ENCODE measurements at places on chromosomes 3 and 15. TPM values are rescaled to one million over a fixed set of nuclear protein-coding genes. Genes with fewer than 3 reads are reported as not detected.

- H3K27ac ChIP-seq, result no peak overlapping the region
- H3K27me3 ChIP-seq, result no peaks in the 10 kb centered on the region
- no peak for DNase-seq
- H3K4me3 ChIP-seq, result no peak overlapping the region
Observed at GRCh38 chr3:57919987-57920386, 88.2 kb upstream of the FLNB start.

The FGF12 gene
- polyA plus RNA-seq, result 3.0 TPM

DNA sequence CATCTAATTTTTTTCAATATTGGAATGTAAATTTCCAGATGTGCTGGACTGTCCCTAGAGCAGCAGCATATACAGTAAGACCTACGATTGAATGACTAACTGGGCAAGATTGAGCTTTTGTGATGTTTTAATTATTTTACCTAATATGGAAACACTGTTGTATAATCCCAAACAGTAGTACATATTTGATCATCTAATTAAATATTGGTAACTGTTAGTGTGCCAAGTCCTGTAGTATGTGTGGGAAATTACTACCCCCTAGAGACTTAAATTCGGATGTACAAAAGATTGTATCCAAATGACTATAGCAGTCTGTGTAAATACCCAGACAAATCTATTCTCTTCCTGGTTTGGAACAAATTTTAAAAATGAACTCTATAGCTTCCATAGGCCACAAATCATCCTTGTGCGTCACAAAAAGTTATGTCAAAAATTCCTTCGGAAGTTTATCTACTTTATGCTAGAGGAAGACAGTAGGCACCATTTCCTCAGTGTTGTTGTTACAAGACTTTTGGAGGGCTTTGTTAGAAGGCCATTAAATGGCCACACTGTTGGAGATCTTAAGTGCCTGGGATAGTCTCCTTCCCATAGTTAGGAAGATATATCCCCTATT lies 41.6 kb downstream of the NKIRAS1 start:
- DNase-seq, result no peak
- peaks cover 3% of the 10 kb centered on the region for H3K36me3 ChIP-seq
- H3K4me3 ChIP-seq, result no peak overlapping the region
- H3K27me3 ChIP-seq, result no peaks in the 10 kb centered on the region
- no peak overlapping the region for H3K27ac ChIP-seq
- no peaks in the 10 kb centered on the region for H3K4me1 ChIP-seq

The SLC26A6 gene
- 97.1 TPM for polyA plus RNA-seq

- H3K27ac ChIP-seq, result no peak overlapping the region
- no peaks in the 10 kb centered on the region for H3K27me3 ChIP-seq
- DNase-seq, result no peak
Observed at GRCh38 chr3:149388001-149388440, 10.6 kb upstream of the TM4SF1 start.

- no peaks in the 10 kb centered on the region for H3K36me3 ChIP-seq
- H3K27me3 ChIP-seq, result no peaks in the 10 kb centered on the region
- no peaks in the 10 kb centered on the region for H3K4me1 ChIP-seq
- DNase-seq, result no peak
- no peak overlapping the region for H3K4me3 ChIP-seq
Observed at GRCh38 chr3:59856934-59857460, 807.2 kb upstream of the CFAP20DC start.

The TRPM1 gene
- 0.05 TPM for polyA plus RNA-seq

GRCh38 chr3:13571831-13572750 lies 23.2 kb downstream of the FBLN2 start:
- DNase-seq, result no peak
- no peaks in the 10 kb centered on the region for H3K27me3 ChIP-seq
- no peaks in the 10 kb centered on the region for H3K36me3 ChIP-seq
- H3K4me1 ChIP-seq, result no peaks in the 10 kb centered on the region
- no peak overlapping the region for H3K27ac ChIP-seq

The MFGE8 gene
- 2,643 TPM for polyA plus RNA-seq

- no peak overlapping the region for H3K27ac ChIP-seq
- H3K4me1 ChIP-seq, result no peaks in the 10 kb centered on the region
- H3K27me3 ChIP-seq, result no peaks in the 10 kb centered on the region
- no peak overlapping the region for H3K4me3 ChIP-seq
Observed at GRCh38 chr3:10524270-10524669, 18.9 kb upstream of the ATP2B2 start.

DNA sequence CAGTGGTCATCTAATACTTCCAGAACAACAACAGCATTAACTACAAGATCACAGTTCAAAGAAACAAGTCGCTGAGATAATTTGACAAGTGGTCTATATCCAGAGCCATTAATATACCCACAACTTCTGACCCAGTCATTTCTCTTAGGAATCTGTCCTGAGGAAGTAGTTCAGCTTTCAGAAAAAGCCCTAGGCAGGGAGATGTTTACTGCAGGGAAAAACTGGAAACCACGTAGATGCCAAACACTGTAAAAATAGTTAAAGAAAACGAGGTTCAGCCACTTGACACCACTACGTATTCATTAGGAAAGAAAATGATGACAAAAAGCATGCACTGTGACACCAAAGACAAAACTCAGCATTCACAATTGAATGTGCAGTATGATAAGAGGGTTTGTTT lies 22.3 kb upstream of the CDCP1 start:
- H3K4me1 ChIP-seq, result peaks cover 3% of the 10 kb centered on the region
- H3K27ac ChIP-seq, result no peak overlapping the region
- no peaks in the 10 kb centered on the region for H3K36me3 ChIP-seq
- no peak overlapping the region for H3K4me3 ChIP-seq
- DNase-seq, result no peak
- no peaks in the 10 kb centered on the region for H3K27me3 ChIP-seq

The LTK gene
- polyA plus RNA-seq, result 0.06 TPM

- H3K36me3 ChIP-seq, result no peaks in the 10 kb centered on the region
- no peaks in the 10 kb centered on the region for H3K4me1 ChIP-seq
- DNase-seq, result no peak
- H3K4me3 ChIP-seq, result no peak overlapping the region
- no peak overlapping the region for H3K27ac ChIP-seq
- no peaks in the 10 kb centered on the region for H3K27me3 ChIP-seq
Observed at GRCh38 chr3:177924261-177924660, 612.0 kb upstream of the KCNMB2 start.

- DNase-seq, result no peak
- no peak overlapping the region for H3K27ac ChIP-seq
- H3K4me1 ChIP-seq, result no peaks in the 10 kb centered on the region
- H3K36me3 ChIP-seq, result no peaks in the 10 kb centered on the region
Observed at GRCh38 chr3:175295248-175296130, 436.4 kb downstream of the NAALADL2 start.

DNA sequence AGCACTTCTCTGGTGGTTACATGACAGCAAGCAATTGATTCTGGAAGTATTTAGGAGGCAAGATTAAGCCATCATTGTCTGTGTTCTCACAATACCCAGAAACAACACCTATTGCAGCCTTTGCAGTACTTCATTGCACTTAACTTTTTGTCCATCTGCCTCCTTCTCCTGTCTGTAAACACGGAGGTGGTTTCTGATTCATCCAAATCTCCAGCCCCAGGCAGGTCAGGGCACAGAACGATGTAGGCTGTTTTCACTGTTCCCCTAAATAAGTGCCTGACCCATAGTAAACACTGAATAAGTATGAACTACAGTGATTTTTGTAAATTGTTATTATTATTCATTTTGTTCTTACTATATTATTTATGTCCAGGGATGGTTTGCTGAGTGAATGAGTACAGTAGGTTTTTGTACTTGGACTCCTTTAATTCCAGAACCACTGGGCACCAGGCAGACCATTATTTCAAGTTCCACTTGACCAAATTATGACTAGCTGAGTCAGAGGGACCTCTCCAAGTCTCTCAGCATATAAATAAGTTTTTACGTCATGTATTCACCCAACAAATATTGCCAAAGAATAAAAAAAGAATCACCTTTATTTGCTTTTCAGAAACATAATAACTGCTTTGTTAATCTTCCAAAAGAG lies 283.3 kb upstream of the TRIM42 start:
- H3K4me3 ChIP-seq, result no peak overlapping the region
- H3K27ac ChIP-seq, result no peak overlapping the region
- no peaks in the 10 kb centered on the region for H3K27me3 ChIP-seq
- H3K36me3 ChIP-seq, result no peaks in the 10 kb centered on the region
- no peaks in the 10 kb centered on the region for H3K4me1 ChIP-seq

GRCh38 chr3:110687138-110687537 lies 384.5 kb upstream of the NECTIN3 start:
- DNase-seq, result no peak
- no peak overlapping the region for H3K27ac ChIP-seq
- H3K4me1 ChIP-seq, result peaks cover 16% of the 10 kb centered on the region
- no peak overlapping the region for H3K4me3 ChIP-seq
- no peaks in the 10 kb centered on the region for H3K27me3 ChIP-seq
- no peaks in the 10 kb centered on the region for H3K36me3 ChIP-seq

The HMCES gene
- polyA plus RNA-seq, result 27.6 TPM

The SLC12A1 gene
- polyA plus RNA-seq, result 0.16 TPM

DNA sequence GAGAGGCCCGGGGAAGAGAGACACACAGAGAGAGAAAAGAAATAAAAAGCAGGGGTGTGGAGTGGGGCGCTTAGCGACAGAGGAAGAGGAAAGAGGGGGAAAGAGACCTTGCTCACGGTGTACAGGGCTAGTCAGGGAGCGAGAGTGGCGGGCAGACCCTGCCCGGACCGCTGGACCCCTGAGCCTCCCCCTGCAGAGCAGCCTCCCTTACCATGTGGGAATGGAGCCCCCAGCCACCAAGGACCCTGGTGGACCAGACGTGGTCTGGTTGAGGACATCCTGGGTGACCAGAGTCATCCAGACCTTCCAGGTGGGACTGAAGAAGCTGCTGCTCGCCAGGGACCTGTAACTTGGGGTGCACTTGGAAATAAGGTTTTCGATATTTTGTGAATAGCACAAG lies 129.6 kb downstream of the CHSY1 start:
- no peak overlapping the region for H3K4me3 ChIP-seq
- H3K4me1 ChIP-seq, result peaks cover 16% of the 10 kb centered on the region
- no peaks in the 10 kb centered on the region for H3K27me3 ChIP-seq
- H3K36me3 ChIP-seq, result no peaks in the 10 kb centered on the region
- DNase-seq, result no peak

DNA sequence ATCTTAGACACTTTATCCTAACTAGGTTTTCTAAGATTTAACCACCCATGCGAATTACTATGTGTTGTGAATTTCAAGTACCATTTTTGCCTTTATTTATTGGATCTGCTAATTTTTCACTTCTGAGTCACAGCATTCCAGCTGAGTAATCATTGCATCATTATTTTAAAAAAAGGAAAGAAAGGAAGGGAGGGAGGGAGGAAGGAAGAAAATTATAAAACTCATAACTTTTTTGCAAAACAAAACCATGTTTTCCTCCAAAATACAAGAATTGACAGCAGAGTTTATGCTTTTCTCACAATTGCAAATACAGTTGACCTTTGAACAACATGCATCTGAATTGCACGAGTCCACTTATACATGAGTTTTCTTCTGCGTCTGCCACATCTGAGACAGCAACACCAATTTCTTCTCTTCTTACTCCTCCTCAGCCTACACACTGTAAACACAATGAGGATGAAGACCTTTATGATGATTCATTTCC lies 651.4 kb upstream of the NECTIN3 start:
- no peaks in the 10 kb centered on the region for H3K27me3 ChIP-seq
- H3K4me1 ChIP-seq, result no peaks in the 10 kb centered on the region
- H3K36me3 ChIP-seq, result no peaks in the 10 kb centered on the region
- H3K4me3 ChIP-seq, result no peak overlapping the region
- DNase-seq, result no peak
- H3K27ac ChIP-seq, result no peak overlapping the region

The COX17 gene
- polyA plus RNA-seq, result 38.1 TPM

GRCh38 chr3:16109929-16110328 lies 64.6 kb upstream of the GALNT15 start:
- no peaks in the 10 kb centered on the region for H3K4me1 ChIP-seq
- no peak overlapping the region for H3K4me3 ChIP-seq
- no peak for DNase-seq
- H3K27ac ChIP-seq, result no peak overlapping the region

The SNX4 gene
- polyA plus RNA-seq, result 7.2 TPM

DNA sequence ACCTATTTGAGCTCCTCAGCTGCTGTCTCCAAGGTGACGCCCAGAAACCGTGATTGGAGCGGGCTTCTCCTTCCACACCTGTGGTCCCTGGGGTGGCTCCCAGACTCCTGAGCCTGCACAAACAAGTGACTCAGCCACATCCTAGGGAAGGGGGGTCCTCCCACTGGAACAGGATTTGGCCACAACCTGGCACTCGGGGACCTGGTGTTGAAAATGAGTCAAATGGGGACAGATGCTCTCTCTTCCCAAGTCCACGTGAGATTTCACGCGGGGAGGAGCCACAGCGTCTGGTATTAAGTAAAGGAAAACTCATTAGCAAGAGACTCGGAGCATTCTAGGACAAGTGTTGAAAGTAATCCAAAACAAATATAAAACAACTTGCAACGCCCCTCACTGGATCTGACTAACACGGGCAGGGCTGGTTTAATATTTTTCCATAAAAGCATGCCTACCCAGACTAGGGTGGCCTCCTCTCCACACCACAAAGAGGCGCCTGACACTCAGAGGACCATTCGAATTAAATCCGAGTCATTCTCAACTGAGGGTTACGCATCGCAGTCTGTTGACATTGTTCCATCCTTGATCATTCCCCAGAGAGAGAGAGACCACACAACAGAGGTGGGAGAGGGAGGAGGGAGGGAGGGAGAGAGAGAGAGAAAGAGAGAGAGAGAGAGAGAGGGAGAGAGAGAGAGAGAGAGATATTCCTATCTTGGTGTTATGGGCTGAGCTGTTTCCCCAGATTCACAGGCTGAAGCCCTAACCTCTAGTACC lies 74.4 kb downstream of the MGLL start:
- H3K4me3 ChIP-seq, result no peak overlapping the region
- H3K27ac ChIP-seq, result no peak overlapping the region
- DNase-seq, result no peak
- no peaks in the 10 kb centered on the region for H3K36me3 ChIP-seq
- no peaks in the 10 kb centered on the region for H3K4me1 ChIP-seq
- H3K27me3 ChIP-seq, result no peaks in the 10 kb centered on the region

GRCh38 chr15:78075490-78076230 lies 1.9 kb downstream of the TBC1D2B start:
- no peak overlapping the region for H3K27ac ChIP-seq
- peak overlapping the region; percentile 22 for H3K4me3 ChIP-seq

The ERICH6 gene
- not detected for polyA plus RNA-seq

- H3K4me1 ChIP-seq, result no peaks in the 10 kb centered on the region
- H3K27me3 ChIP-seq, result no peaks in the 10 kb centered on the region
- H3K36me3 ChIP-seq, result no peaks in the 10 kb centered on the region
- DNase-seq, result no peak
- H3K4me3 ChIP-seq, result no peak overlapping the region
- H3K27ac ChIP-seq, result no peak overlapping the region
Observed at GRCh38 chr3:175672119-175672689, 813.1 kb downstream of the NAALADL2 start.

DNA sequence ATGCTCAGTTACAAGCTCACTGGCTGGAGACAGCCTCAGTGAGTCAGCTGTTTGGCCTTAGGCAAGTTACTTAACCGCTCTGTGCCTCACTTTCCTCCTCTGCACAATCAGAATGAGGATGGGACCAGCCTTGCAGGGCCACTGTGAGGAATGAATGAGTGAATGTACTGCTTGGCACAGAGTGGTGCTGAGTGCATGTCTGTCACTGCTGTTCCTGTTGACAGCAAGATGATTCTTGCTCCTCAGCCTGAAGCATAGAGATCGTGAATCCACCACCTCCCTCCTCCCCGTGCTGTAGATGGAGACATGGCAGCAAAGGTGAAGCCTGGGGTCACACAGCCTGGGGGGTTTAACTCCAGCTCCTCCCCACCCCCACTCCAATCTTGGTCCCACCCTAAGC lies 14.6 kb upstream of the GRIP2 start:
- no peak for DNase-seq
- no peak overlapping the region for H3K4me3 ChIP-seq
- peaks cover 14% of the 10 kb centered on the region for H3K4me1 ChIP-seq

- no peak for DNase-seq
- H3K27me3 ChIP-seq, result no peaks in the 10 kb centered on the region
- no peaks in the 10 kb centered on the region for H3K4me1 ChIP-seq
- no peak overlapping the region for H3K27ac ChIP-seq
- no peak overlapping the region for H3K4me3 ChIP-seq
- H3K36me3 ChIP-seq, result no peaks in the 10 kb centered on the region
Observed at GRCh38 chr15:40345867-40346578, 4.8 kb upstream of the PHGR1 start.

Data from H1 (cell line).